ENCODE measurements at places on chromosomes 2 and 18.
A peak's percentile ranks its signal among the peaks of the same experiment; 100 is the strongest.

GRCh38 chr2:119265693-119266066 lies 42.0 kb downstream of the STEAP3 start:
- DNase-seq: no peak

- no peak for DNase-seq
Measured at GRCh38 chr2:30412684-30413570, 34.1 kb upstream of the LCLAT1 start.

- DNase-seq: no peak
Measured at GRCh38 chr2:112093216-112093615, 38.1 kb downstream of the TMEM87B start.

- peak; percentile 31 for DNase-seq
Measured at GRCh38 chr2:73979021-73979420, 5.7 kb upstream of the TET3 start.

DNA sequence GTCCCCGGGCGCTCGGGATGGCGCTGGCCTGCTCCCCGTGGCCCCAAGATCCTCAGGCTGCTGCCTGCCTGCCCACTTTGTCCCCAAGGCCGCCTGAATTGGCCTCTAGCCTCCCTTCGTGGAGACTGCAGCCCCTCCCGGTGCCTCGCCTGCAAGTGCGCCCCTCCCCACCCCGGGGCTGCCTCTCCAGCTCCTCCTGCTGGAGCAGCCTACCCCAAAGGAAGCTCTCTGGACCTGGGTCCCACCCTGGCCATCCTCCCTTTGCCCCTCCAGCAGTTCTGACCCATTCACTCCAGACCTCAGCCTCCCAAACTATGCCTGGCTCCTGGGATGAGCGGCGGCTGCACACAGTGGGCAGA lies 6.2 kb downstream of the ESPNL start:
- DNase-seq: no peak

DNA sequence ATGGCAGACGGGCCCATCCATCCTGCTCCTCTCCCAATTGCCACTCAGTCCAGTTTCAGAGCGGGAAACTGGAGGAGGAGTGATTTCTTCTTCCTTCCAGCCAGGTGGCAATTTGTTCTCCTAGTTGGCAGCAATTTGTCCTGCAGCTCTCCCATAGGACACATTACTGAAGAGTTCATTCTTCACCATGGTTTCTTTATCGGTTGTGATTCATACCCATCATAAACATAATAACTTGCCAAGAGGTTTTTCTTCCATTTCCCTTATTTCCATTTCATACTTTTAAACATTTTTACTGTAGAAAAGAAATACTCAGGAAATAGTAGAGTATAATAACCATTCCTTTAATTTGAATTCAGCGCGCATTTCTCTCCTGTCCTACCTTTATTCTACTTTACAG lies 377.9 kb upstream of the RAB12 start:
- DNase-seq: no peak

GRCh38 chr18:48475635-48476549 lies 62.9 kb upstream of the CTIF start:
- DNase-seq: no peak

- DNase-seq: no peak
Measured at GRCh38 chr2:197241153-197241552, 69.4 kb downstream of the ANKRD44 start.

DNA sequence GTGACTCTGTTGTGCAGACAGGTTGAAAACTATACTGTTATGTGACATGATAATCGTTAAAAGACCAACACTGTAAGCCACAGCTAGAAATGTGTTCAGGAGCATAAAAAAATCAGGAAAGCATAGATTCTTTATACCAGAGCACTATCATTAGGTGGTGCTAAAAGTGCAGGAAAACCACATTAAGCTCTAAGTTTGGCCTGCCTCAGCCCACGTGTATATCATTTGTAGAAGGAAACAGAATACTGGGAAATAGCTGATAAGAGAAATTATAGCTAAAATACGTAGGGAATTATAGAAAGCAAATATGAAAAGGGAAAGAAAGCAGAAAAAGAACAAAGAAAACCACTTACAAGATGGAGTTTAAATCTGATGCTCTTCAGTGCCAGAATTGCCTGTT lies 26.5 kb upstream of the C2orf74 start:
- no peak for DNase-seq

DNA sequence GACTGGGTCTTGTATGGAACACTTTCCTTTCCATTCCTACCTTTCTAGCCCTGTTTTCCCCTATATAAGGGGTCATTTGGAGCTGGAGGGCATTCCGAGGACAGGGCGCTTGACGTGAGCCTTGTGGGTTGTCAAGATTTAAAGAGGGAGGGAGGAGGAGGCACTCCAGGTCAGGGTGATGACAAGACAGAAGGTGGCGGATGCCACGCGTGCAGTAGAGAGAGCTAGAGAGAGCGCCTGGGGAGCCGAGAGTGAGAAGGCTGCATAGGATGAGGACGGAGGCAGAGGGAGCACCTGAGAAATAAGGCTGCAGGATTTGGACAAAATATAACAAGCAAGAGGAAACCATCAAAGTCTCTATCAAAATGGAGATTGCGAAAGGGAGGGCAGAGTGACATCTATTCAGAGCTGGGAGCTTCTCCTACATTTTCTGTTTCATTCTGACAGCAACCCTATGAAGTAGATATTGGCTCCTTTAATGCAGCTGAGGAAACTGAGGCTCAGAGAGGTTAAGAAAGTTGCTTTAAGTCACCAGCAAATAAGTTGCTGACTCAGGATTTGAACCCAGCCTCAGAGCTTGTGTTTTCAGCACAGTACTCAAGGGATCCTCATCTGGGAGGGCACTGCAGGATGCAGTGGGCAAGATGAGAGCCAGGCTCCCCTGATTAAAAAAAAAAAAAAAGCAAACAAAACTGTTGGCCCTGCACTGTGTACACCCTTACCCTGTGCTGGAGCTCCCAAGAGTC lies 124.2 kb downstream of the MRO start:
- DNase-seq: no peak

DNA sequence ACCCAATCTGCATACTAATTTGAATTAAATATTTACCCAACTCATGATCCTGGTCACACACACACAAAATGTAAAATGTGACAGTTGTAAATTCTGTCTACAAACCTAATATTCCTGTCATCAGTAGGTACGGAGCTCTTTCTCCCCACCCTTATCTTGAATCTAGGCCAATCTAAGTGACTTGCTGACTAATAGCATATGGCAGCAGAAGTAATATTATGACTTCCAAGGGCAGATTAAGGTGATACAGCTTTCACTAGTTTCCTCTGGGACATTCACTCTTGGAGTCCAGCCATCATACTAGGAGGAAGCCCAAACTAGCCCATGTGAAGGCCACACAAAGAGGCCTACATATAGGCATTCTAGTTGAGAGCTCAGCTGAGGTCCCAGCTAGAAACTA lies 89.4 kb downstream of the TMEM131 start:
- no peak for DNase-seq

DNA sequence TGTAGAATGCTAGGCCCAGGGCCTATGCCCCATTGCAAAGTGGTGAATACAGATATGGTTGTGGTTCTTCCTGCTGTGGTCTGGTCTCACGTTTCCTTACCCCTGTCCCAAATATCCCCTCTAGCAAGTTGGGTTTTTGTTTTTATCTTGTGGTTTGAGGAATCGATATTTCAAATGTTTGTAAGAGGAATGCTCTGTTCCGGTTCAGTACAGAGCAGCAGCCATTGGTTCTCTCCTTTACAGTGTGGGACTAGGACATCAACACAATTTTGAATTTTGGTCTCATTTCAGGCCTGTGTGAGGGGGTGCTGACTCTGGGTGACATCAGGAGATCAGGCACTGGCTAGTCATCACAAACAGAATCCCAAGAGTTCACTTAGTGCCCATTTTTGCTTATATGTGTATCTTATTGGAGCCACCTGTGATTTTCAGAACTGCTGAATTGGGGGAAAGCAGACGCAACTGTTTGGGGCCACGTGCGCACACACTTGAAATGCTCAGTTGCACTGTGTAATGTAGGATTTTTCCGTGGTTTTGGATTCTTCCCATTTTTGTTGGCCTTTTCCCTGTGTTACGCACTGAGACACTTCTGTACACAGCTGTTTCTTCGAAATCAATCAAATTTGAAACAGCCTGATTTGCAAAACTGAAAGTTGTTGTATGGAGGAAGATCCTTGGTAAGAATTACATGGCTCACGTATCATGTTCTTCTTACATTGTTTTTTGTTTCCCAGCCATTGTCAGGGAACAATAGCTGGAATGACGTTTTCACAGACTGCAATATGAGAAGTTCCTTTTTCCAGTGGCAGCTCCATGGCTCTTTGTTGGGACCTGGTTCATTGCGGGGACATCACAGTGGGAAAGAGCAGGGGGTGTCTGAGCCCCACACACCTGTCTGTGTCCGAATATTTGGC lies 8.6 kb downstream of the SH3BP4 start:
- DNase-seq: no peak

- DNase-seq: no peak
Measured at GRCh38 chr2:105797298-105797819, 52.6 kb downstream of the NCK2 start.

DNA sequence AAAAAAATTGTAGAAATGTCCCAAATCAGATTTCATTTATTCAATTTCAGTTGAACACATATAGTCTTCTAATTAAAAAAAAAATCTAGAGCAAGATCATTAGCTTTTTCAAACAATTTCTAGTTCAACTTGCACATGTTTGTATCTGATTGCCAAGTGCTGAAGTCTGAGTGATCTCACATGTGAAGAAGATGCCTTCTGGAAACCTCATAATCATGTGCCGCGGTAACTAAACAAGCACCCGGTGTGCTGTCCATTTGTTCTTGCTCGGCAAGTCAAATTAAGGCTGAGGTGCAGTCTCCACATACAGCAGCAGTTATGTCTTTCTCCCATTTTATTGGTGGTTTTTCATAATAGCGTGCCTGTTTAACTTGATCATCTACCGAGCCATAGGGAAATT lies 18.7 kb downstream of the CABLES1 start:
- no peak for DNase-seq

GRCh38 chr2:131056204-131056931 lies 36.9 kb downstream of the FAM168B start:
- DNase-seq: no peak

- DNase-seq: no peak
Measured at GRCh38 chr2:237577458-237577857, 11.1 kb downstream of the PRLH start.

DNA sequence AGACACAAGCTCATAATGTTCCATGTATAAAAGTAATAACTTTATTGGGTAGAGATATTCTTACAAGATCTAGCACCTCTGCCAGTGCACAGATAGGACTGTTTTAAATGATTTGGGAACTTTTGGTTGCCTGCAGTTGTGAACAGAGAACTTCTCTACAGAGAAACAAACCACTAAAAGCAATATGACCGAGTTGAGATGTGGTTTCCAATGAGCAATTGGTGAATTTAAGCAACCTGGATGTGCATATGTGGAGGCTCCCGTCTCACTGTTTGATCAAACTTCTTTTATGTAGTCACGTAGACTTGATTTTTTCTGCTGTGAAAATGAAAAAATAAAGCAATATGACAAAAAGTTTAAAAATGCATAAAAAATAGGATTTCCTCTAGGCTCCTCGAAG lies 7.8 kb downstream of the SOX11 start:
- no peak for DNase-seq

- DNase-seq: no peak
Measured at GRCh38 chr2:202035089-202035940, 1.7 kb downstream of the FZD7 start.

- no peak for DNase-seq
Measured at GRCh38 chr2:217804338-217804737, 198.5 kb downstream of the TNS1 start.

DNA sequence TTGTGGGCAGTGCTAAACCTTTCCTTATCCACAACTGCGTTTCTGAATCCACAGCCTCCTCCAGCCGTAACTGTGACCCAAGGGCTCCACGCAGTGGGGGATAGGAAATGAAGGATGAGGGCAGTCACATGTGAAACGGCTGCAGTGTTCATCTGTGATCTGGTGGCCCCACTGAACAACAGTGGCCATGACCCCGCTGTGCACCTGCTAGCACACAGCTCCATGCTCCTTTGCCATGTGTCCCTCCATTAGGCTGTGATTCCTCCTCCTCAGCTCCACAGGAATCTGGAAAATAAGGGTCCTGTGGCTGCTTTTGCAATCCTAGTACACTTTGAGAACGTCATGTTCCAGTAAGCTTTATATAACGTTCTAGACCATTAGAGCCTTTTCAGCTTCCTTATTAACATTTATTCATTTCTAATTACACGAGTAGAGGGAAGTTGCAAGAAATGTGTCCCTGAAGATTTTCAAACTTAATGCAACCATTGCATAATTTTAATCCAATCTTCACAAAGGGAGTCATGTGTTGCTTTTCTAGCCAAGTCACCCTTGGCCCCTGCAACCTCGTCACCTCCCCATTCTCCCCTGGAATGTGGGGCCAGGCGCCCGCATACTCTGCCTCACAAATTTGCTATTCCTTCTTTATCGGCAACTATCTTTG lies 7.1 kb upstream of the NAPG start:
- DNase-seq: no peak

DNA sequence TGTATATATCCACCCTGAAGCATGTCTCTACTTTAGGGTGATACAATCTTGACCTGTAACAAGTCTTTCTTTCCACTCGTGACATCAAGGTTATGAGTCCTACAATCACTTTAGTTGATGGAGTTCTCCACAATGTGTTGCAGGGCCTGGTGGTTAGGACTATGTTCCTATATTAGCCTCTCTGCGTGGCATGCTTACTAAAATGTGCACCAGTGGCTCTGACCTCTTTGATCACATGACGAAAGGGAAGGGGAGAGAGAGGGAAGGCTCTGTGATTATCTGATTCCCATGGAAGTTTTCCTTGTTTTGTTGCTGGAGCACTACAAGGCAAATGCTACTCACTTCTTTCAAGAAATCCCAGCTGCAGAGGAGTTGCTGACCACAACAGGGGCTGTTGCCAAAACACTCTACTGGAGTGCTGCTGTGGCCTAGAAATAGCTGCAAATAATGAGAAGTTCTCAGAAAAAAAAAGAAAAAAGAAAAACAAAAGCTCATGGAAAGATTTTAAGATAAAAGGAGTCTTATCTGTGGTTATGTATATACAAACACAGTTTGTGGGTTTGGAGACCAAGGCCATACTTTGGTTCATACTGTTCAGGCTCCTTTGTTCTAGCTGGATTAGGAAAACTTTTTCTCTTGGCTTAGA lies 272.8 kb upstream of the MMADHC start:
- no peak for DNase-seq

- no peak for DNase-seq
Measured at GRCh38 chr2:28128281-28128950, 237.9 kb downstream of the BABAM2 start.

All from activated CD4-positive, CD25-positive, alpha-beta regulatory T cell (primary cell).